ENCODE measurements at places on chromosomes 7 and 10.
A peak's percentile ranks its signal among the peaks of the same experiment; 100 is the strongest.

DNA sequence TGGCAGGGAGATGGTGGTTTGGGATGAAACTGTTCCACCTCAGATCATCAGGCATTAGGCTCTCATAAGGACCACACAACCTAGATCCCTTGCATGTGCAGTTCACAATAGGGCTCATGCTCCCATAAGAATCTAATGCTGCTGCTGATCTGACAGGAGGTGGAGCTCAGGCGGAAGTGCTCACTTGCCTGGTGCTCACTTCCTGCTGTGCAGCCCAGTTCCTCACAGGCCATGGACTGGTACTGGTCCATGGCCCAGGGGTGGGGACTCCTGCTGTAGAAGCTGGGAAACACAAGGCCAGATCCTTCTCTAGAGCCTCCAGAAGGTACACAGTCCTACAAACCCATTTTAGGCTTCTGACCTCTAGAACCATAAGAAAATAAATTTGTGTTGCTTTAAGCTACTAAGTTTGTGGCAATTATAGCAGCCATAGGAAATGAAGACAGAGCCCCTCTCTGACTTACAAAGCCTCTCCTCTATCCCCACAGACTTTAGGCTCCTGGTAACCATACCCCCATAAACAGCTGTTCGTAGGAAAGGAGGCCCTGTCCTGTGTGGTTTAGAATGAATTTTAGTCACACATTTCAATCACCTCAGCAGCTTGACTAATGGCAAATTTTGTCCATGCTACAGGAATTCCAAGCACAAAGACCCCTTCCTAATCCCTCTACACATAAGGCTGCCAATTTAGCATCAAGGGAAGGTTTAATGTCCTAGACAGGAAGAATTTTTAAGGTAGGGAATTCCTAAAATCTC lies 206.1 kb upstream of the PHYHIPL start:
- DNase-seq, result no peak

GRCh38 chr10:91352760-91353159 lies 57.4 kb upstream of the HECTD2 start:
- no peak for DNase-seq

- DNase-seq, result no peak
Observed at GRCh38 chr7:77651575-77652162, 44.6 kb upstream of the RSBN1L start.

- DNase-seq, result peak; percentile 88
Observed at GRCh38 chr10:99621454-99622251, 1.4 kb upstream of the SLC25A28 start.

GRCh38 chr10:75788394-75789205 lies 357.2 kb downstream of the LRMDA start:
- DNase-seq, result no peak

All from foreskin keratinocyte (primary cell).